CD4-positive, alpha-beta T cell treated with Interleukin-10 for 1 hour (primary cell): ENCODE measurements at places on chromosomes 7 and 10.

GRCh38 chr10:48620719-48621118 is 15.8 kb upstream of the ARHGAP22 start:
- DNase-seq, result no peak

DNA sequence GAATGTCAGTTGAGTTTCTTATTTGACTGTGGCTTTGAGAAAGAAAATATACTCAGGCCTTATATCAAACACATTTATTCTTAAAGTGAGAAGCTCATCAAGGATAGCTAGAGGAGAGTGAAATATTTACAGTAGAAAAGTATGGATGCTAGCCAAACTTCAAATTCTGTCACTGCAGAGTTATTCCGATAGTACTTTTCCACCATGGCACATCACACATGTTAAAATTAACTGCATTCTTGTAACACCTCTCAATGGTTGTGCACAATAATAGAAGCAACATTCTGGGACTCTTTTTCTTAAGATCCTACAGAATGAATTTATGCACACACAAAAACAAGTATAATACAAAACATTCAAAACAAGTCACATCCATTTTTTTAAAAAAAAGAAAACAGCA is 4.5 kb downstream of the PPP1R3C start:
- DNase-seq, result no peak

DNA sequence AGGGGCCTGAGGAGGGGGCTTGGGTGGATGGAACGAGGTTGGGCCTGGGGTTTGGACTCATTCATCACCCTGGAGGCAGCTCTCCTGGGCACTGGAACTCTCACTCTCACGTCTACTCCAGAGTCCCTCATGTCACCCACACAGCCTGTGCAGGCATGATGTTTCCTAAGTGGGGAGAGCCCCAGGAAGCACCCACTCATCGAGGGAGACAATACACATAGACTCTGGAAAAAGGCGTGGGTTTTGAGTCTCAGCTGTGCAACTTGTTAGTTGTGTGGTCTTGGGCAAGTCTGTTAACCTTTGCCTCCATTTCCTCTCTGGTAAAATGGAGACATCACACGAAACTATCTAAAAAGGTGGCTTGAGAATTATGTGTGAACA is 25.9 kb upstream of the RBM20 start:
- no peak for DNase-seq

DNA sequence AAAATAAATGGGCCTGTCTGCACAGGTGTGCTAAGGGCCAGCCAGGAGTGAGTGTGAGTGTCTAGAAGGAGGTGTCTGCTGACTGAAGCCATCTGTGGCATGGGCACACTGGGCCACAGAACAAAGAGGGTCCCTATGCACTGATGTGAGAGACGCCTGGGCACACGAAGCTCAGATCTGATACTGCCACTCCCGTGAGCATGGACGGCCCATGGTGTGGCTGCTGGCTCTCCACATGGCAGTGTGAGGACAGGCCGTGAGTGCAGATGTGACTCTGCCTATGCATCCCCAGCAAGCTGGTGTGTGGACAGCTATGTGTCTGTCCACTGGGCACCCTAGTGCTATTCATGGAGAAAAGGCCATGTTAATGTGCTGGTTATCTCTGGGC is 12.8 kb upstream of the MYL7 start:
- no peak for DNase-seq

GRCh38 chr7:82677493-82677892 is 233.9 kb upstream of the CACNA2D1 start:
- DNase-seq, result peak; percentile 52

DNA sequence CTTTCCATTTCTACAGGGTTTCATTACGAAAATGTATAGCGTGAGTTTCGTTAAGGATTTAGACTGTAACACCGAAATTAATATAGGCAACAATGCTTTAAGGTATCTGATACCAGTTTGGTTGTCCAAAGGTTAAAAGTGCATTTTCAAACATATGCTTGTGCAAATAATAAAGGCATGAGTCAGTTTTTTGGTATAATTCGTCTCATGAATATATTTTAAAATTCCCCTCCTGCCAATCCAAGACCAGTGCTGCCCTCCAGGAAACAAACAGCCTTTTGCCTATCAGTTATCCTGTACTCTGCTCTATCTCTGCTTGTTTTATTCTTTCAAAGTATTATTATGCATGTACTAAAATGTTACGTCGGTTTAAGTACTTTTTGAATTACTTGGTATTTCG is 2.0 kb downstream of the LCOR start:
- DNase-seq, result no peak

DNA sequence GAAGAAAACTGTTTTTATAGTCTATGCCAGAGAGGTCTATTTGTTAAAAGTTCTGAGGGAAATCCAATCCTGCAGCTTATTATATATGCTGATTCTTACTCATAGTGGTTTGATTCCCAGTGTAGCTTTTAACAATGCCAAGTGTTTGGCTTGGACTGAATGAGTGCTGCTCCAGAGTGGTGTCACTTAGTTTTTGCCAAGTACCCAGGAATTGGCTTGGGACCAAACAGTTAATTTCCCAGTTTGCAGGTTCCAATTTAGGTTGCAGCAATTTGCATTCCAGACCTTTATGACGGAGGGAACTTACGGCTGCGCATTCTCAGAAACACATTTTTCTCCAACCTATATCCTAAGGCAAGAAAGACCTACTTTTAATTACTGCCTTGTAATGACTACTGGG is 32.4 kb downstream of the NSUN6 start:
- no peak for DNase-seq

DNA sequence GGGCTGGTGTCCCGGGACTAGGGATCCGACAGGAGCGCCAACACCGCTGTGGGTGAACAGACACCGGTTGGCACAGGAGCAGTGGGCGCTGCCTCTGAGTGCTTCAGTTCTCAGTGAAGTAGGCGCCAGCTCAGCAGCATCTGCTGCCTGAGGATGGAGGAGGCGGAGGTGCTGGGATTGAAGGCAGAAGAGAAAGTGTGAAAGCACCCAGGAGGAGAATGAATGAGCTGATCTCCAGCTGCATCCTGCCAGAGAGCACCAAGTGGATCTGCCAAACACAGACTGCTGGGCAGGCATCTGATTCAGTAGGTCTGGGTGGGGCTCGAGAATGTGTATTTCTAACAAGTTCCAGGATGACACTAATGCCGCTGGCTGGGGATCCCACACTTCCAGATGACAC is 74.5 kb downstream of the LANCL2 start:
- no peak for DNase-seq

DNA sequence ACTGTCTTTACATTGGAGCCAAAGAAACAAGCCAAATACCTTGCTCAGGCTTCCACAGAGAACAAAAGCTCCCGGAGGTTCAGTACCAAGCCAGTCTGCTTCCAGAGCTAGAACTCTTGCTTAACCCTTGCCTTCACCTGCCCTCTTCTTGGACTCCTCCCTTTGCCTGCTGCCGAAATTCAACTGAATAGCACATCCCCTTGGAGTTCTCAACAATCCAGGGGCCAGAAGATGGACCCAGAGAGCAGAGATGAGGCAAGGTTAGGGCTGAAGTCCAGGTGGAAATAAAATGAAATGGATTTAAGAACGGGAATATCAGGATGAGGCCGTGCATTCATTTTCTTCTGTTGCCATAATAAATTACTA is 876 bp upstream of the PIK3AP1 start:
- no peak for DNase-seq

GRCh38 chr7:137454767-137455166 is 111.2 kb upstream of the PTN start:
- DNase-seq, result no peak

DNA sequence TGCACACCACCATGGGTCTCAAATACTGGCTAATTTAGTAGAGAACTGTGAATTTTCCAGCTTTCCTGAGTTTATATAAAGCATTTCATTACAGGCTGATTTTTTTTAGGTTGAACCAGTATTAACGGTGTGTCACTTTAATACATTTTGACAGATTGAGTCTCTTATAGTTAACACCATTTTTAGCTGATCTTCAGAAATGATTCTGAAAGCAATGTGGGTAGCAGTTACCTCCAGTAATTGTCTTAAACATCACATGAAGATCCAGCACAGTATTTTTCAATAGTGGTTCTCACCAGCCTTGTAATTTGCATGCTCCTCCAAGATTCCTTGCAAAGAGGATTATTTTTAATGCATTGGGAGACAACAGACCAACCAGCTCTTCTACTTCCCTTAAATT is 693.6 kb downstream of the PHTF2 start:
- DNase-seq, result no peak

GRCh38 chr7:54955696-54956420 is 63.0 kb upstream of the EGFR start:
- no peak for DNase-seq

GRCh38 chr7:117448655-117449054 is 21.4 kb upstream of the ASZ1 start:
- no peak for DNase-seq

DNA sequence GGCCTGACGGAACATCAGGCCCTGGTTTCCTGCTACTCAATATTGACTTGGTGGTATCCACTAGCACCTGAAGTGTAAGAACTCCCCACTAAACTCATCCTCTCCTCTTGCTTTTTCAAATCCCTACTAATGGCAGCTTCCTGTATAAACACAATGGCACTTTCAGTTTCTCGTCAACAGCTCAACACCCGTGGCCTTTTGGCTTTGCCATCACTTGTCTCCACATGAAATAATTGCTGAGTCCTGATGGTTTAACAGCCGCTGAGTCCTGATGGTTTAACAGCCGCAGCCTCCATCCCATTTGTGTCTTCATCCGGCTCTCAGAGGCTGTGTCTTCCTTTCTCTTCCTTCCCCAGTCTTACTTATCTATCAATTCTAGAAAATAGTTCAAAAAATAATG is 261.4 kb upstream of the PITRM1 start:
- no peak for DNase-seq

DNA sequence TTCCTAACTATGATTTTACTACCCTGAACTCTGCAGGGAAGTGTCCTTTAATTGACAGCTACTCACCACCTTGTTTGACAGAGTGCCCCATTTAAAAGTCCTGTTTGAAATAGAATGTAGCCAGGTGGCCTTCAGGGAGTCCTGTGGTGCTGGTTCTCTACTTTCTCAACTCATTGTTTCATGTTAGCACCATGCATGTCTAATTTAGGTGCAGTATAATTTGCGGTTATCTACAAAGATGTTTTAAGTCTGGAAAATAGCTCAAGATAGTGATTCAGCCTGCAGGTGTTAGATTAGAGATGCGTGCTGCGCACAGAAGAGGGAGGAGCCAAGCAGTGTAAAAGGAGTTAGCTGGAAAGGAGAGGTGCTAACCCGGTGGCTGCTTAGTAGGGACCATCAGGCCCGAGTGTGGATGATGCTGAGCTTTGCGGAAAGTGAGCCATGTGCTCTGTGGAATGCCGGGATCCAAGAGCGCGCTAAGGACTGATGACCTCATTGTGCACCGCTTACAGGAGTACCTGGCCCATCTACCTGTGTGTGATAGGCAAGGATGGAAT is 1.2 kb downstream of the CCM2 start:
- peak; percentile 74 for DNase-seq
